ENCODE measurements at places on chromosomes 12 and 14.

DNA sequence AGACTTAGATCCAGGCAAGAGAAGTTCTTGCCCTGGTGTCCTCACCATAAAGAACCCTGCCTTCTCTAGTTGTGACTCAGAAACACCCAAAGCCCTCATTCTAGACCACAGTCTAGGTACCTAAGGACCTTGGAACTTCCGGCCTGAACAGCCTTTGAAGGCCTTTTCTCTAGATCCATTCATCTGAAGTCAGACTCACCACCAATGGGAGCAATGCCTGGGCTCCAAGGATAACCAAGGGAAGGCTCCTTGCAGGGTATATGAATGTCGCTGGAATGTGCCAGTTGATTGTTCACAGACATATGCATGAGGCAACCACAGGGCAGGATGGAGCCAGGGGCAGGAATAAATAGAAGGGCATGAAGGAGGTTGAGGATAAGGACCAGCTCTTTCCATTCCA lies 86.3 kb downstream of the PLCZ1 start:
- no peak for DNase-seq

GRCh38 chr12:81021131-81021748 lies 56.6 kb upstream of the ACSS3 start:
- no peak for DNase-seq

- no peak for DNase-seq
Measured at GRCh38 chr14:89420502-89420901, 3.5 kb upstream of the FOXN3 start.

GRCh38 chr12:94222351-94223084 lies 74.1 kb downstream of the PLXNC1 start:
- no peak for DNase-seq

- no peak for DNase-seq
Measured at GRCh38 chr12:110343114-110343513, 60.4 kb downstream of the ANAPC7 start.

DNA sequence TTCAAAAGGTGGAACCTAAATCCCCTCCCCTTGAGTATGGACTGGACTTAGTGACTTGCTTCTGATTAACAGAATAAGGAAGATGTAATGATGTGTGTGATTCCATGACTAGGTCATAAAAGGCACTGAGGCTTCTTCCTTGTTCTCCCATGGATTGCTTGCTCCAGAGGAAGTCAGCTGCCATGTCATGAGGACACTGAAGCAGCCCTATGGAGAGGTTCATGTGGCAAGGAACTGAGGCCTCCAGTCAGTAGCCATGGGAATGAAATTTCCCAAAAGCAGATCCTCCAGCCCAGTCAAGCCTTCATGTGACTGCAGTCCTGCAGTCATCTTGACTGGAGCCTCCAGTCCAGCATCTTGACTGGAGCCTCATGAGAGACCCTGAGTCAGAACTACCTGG lies 10.7 kb downstream of the TMBIM4 start:
- no peak for DNase-seq

DNA sequence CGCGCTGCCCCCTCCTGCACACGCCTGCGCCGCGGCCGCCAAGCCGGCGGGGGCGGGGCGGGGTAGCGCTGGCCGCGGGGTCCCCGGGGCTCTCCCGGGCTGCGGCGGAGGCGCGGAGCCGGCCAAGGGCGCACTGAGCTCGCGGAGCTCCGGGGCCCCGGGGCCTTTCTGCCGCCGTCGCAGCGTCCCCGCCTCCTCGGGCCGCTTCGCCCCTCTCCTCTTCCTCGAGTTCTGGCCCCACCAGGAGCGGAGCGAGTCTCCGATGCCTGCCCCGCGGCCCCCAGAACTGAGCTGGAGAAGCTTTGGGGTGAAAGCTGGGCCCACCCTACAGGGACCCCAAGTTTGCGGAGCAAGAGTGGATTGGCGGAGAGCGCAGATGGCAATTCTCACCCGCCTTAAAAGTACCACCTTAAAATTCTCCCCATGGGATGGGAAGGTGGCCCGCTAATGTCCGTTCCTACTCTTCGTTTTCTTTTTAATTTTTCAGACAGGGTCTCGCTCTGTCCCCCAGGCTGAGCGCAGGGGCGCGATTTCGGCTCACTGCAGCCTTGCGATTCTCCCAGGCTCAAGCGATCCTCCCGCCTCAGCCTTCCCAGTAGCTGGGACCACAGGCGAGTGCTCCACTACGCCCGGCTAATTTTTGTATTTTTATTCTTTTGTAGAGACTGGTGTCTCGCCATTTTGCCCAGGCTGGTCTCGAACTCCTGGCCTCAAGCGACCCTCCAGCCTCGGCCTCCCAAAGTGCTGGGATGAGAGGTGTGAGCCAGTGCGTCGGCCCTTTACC lies 129.6 kb downstream of the NDUFA12 start:
- no peak for DNase-seq

GRCh38 chr12:66550626-66551025 lies 128.2 kb downstream of the GRIP1 start:
- no peak for DNase-seq
